ENCODE measurements at places on chromosomes 2 and 18. TPM values are rescaled to one million over a fixed set of nuclear protein-coding genes. Genes with fewer than 3 reads are reported as not detected.

The NMUR1 gene
- total RNA-seq: 0.15 TPM

The MAP3K19 gene
- total RNA-seq: not detected

The ANKRD36C gene
- 43.9 TPM for total RNA-seq

The STK39 gene
- total RNA-seq: 32.7 TPM

The REEP1 gene
- total RNA-seq: 14.6 TPM

- DNase-seq: no peak
Observed at GRCh38 chr2:144382849-144383248, 137.1 kb downstream of the ZEB2 start.

DNA sequence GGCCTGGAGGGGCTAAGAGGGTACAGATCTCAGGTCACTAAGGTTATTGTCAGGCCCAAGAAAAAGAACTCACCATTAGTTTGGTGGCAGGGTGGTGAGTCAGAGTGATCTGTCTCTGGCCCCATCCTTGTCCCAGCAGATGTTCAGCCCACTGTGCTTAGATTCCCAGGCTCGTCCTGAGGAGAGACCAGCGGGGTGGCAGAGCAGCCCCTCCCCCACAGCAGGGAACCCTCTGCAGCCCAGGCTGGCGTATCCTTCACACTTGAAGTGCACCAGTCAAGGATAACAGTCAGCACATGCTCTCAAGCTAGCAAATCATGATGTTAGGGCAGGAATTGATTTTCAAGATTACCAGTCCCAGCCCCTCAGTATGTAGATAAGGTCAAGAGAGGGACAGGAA lies 43.1 kb downstream of the TMEM185B start:
- peak; percentile 13 for DNase-seq

DNA sequence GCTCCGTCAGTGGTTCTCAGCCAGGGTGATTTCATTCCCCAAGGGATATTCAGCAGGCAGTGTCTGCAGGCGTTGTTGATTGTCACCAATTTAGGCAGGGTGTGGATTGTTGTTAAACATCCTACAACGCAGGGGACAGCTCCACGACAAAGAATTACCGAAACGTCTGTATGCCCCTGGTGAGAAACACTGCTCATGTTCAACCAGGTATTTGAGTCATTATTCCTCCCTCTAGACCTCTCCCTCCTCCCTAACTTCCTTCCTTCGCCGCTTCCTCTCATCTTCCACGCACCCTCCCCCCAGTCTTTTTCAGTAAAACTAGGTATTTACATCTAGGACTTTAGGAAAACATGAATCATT lies 50.8 kb downstream of the NCK2 start:
- DNase-seq: no peak

GRCh38 chr2:26178746-26179436 lies 6.0 kb downstream of the GAREM2 start:
- peak; percentile 26 for DNase-seq

DNA sequence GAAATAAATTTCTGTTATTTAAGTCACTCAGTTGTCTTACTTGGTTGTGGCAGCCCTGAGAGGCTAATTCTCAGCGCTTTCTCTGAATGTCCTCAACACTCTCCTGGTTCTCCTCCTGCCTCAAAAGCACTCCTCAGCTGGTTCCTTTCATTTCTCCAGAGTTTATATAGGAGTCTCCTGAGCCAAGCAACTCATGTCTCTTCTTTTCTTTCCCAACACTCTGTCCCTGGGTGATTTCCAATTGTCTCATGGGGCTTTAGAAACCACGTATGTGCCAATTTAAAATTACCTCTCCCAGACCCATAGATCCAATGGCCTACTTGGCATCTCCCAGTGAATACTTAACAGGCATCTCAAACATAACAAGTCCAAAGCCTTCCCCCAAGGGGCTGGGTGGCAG lies 184.3 kb downstream of the TTC32 start:
- DNase-seq: no peak

DNA sequence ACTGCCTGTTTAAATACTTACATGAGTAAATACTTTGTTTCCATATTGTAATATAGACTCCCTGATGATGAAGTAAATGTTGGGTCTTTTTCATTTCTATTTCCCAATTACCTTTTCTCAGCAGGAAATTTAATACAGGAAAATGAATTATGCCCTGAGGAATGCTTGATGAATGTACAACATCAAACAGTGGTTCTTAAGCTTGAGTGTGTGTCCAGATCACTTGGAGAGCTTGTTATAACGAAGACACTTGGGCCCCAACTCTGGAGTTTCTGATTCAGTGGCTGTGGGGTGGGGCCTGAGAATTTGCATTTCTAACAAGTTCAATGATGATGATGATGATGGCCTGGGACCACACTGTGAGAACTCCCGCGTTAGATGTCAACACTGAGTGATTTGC lies 7.1 kb upstream of the ME2 start:
- no peak for DNase-seq

Measured in cardiac muscle cell (in vitro differentiated cells and primary cell).